Stimulated activated CD8-positive, alpha-beta memory T cell treated with anti-CD3 and anti-CD28 coated beads, Interleukin-4, amount 100 ng/mL, for 1 hour (primary cell): ENCODE measurements at places on chromosomes 6 and 20.

DNA sequence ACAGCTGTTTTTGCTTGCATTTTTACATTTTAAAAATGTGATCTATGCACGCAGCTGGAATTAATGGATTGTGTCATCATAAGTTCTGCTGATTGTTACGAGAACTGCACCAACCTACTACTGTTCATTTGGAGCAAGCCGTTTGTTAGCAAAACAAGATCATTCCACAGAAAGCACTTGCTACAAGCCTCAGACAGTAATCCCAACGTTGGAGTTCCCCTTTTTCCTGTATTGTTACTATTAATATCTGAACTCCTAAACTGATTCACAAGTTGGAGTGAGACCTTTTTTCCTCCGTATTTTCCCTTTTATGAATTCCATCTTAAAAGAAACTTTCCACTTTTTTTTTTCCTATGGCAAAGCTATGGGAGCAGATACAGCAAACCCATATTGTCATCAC is 3.5 kb downstream of the TENT5A start:
- no peak for DNase-seq

DNA sequence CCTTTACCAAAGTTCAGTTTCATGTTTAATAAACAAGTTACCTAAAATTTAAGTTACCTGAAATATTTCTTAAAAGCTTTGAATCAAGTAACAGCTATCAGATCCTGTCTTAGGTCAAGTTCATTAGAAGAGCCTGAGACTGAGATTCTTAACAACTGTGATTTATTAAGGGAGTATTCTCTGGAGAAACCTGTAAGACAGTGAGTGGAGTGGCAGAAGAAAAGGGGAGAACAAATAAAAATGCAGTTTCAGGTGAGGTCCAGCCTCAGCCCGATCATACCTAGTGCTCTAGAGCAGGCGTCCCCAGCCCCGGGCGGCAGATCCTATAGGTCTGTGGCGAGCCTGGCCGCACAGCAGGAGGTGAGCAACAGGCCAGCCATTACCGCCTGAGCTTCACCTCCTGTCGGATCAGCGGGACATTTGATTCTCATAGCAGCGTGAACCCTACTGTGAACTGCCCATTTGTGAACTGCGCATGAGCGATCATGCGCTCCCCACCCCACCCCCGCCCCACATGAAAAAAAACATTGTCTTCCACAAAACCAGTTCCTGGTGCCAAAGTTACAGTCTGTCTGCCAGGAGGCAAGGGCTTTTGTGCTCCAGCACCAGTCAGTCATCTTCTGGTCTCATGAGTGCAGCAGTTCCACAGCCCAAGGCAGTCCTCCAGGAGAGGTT is 59.2 kb upstream of the ADGRB3 start:
- DNase-seq = no peak

DNA sequence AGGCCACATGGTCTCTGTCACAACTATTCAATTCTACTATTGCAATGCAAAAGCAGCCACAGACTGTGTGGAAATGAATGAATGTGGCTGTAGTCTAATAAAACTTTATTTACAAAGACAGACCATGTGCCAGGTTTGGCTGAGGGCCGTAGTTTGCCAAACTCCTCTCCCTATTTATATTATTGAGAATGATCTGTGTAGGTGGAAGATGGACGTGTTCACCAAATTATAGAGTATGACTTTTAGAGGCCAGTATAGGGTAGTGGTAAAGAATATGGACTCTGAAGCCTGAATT is 125.7 kb upstream of the MYLIP start:
- DNase-seq = no peak

DNA sequence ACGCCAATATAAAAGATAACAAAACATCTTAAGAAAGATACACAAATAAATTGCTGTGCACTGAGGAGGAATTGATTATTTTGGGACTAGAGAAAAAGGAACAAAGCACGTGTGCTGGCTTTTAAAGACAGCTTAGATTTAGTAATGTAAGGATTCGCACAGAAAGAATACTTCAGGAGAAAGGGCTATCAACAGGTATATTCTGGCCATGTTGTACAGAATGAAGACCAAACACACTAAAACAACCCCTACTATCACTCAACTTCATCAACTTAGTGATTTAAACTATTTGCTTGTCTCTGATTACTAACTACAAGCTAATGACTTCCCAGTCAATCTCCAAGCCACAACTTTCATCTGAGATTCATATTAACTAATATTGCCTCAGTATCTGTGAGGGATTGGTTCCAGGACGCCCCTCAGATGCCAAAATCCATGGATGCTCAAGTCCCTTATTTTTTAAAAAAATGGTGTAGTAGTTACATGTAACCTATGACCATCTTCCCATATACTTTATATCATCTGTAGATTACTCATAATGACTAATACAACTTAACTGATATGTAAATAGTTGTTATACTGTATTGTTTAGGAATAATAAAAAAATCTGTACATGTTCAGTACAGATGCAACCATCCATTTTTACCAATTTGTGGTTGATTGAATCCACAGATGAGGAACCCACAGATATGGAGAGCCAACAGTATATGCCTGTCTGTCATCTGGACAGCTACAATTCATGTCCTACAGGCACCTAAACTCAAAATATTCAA is 4.5 kb downstream of the DEK start:
- DNase-seq = no peak

DNA sequence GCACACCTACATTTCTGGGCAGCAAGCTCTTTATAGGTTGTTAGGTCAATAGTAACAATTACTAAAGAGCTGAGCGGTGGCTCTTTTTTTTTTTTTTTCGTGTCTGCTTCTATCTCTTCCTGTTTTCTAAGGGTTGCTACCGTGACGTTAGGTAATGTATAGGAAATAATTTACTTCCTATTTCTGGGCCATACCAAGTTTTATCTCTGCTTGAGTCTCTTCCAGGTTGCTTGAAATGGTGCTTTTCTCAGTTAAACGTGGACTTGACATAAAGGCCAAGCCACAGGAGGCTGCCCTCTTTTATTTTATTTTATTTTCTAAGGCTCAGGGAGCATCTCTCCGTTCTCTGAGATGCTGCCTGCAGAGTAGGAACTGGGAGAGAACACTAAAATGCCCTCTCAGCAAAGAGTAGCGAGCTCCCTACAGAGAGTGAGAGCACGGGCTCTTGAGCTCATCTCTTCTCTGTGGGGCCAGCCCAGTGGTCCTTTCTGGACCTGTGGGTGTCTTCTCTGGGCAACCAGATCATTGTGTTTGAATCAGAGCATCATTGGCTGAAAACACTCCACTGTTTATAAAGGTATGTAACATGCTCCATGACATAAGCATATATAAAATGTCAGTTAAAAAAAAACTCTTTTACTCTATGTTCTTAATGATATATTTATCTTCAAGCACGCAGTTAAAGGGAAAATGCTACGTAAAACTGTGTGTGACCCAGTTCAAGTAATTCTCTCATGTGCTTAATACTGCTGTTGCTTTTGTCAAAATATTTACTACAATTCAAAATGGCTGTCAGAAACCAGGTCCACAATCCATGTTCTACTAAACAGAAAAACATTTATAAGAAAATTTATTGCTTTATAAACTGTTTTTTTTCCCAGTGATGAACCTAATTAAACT is at the start of gene ZNF831:
TSS of gene ZNF831 (plus strand) at position 191 of the 900 bp plus-strand sequence. CDS start 27,199 bp downstream, outside the sequence.
- no peak for DNase-seq

DNA sequence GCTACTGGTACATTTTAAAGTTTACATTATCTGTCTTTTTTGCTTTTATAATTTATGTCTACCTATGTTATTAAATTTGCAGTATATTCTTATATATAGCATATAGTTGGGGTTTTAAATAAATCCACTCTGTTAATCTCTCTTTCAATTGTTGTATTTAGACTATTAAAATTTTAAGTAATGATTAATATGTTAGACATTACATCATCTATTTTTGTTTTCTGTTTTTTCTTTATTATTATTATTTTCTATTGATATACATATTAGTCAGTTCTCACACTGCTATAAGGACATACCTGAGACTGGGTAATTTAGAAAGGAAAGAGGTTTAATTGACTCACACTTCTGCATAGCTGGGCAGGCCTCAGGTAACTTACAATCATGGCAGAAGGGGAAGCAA is 1338.2 kb upstream of the GJE1 start:
- no peak for DNase-seq

DNA sequence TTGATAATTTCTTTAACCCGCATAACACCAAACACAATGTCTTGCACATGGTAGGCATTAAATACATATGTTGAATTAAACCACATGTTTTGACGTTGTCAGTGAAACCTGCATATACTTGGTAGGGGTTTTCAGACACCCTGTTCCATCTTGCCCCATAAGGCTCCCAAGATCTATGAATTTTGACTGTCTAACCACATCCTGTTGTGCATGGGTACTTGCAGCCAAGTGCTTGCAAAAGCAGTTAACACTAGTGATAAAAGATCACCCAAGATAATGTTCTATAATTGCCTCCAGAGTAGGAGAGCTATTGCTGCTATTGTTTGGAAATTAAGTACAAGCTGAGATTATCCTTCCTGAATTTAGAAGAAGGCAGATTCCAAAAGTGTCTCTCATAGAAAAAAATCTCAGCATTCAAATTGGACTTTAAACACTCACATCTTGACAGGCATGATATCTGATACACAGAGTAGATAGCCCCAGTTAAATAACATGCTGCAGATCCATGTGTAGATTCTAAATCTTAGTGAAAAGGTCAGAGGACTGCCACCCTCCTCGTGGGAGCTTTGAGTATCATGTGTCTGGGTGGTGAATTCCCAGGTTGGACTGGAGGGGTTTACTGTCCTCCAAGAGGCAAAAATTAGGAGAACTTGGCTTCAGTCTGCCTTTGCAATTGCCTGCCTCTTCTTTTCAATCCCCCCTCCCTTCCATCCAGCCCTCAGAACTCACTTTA is 25.8 kb upstream of the CCN6 start:
- DNase-seq = peak; percentile 17

GRCh38 chr6:35253249-35253648 is 6.3 kb upstream of the ZNF76 start:
- DNase-seq = no peak

DNA sequence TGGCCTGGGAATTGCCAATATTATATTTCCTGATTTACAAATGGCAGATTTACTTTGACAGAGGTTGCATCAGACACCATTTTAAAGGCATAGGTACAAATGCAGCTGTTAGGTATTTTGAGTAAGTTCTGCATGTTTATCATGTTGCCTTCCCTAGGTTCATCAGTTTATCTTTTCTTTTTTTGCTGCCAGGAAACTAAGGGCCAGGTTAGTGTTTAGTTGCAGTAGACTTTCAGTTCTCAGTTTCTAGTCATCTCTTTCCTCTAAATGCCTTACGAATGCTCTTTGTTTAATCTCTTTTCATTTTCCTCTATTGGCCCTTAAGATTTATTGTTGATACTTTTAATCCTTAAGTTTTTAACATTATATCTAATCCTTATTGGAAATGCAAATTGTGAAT is 129.9 kb downstream of the SMAP1 start:
- no peak for DNase-seq

GRCh38 chr6:167529444-167530335 is 204.8 kb downstream of the TTLL2 start:
- DNase-seq = no peak

GRCh38 chr20:54194724-54195438 is 13.0 kb upstream of the PFDN4 start:
- DNase-seq = no peak

GRCh38 chr20:19993958-19994669 is 23.0 kb upstream of the NAA20 start:
- DNase-seq = no peak

GRCh38 chr6:146047371-146047770 is 18.5 kb downstream of the GRM1 start:
- no peak for DNase-seq

DNA sequence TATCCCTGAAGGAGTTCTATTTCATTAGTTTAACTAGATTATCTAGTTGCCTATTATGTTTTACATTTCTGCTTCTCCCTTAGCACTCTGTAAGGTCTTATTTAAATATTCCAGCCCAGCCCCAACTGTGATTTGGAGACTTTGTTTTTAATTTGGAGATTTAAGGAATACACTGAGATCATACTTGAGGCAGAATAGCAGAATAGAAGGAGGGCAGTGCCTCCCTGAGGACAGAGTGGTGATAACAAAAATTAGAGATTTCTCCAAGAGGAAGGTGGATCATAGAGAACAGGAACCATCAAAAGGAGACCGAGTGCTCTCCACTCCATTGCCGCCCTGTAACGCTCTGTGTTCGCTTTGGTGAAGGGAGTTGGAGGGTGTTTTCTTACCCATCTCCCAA is 14.8 kb upstream of the CD164 start:
- DNase-seq = no peak

- no peak for DNase-seq
Observed at GRCh38 chr20:1417790-1418189, 24.9 kb upstream of the FKBP1A start.

- peak; percentile 41 for DNase-seq
Observed at GRCh38 chr6:130872250-130873095, 45.3 kb downstream of the SMLR1 start.

GRCh38 chr6:14765106-14765505 is 480.8 kb upstream of the JARID2 start:
- no peak for DNase-seq

GRCh38 chr6:2038092-2038491 is 207.3 kb downstream of the GMDS start:
- no peak for DNase-seq

DNA sequence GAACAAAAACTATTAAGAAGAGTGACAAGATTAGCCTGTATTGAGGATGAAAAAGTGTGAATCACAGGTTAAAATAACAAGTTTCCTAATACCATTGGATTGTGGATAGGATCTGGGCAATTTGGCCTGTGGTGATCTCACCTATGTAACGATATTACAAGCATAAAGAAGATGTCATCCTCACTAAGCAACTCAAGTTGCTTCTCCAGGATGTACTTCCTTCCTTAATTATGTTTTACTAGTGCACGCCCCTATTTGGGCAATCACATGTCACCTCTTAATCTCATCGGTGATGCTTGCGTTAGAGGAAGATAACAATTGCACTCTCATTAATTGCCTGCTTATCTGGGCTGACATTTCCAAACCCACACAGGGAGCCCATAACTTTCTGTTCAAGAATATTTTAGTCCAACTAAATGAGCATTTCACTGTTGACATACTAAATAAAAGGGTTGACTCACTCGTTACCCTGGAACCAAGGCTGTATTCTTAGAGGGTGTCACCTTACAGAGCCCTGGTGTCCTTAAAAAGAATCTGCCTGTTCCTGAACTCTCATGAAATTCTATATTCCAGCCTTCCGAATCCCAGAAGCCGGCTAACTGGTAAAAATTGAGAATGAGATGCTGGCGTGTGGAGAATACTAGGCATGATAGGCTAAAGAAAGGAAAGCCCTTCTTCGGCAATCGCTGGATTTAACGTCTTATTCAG is 88.2 kb upstream of the ATXN1 start:
- no peak for DNase-seq

DNA sequence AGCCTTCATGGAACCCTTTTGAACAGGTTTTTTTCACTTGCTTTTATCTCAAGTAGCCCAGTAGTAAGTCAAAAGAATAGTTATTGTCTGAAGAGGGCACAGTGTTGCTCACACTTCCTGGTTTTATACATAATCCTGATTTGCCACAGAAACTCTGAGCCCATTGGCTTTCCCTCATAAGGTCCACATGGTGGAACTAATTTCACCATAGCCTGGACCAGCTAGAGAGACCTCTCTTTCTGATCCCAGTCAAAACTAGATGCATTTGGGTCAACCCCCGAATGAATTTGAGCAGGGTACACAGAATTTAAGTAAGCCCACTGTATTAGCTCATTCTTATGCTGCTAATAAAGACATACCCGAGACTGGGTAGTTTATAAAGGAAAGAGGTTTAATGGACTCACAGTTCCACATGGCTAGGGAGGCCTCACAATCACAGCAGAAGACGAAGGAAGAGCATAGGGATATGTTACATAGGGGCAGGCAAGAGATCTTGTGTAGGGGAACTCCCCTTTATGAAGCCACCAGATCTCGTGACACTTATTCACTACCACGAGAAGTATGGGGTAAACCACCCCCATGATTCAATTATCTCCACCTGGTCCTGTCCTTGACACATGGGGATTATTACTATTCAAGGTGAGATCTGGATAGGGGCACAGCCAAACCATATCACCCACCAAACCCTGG is 6.2 kb downstream of the RWDD2A start:
- no peak for DNase-seq
